NCI-H1436 treated with DMSO at 0.1 percent for 48 hours (cell line): ENCODE measurements at places on chromosomes 7 and 10.

- DNase-seq, result no peak
Observed at GRCh38 chr7:30329716-30330115, 45.3 kb downstream of the ZNRF2 start.

DNA sequence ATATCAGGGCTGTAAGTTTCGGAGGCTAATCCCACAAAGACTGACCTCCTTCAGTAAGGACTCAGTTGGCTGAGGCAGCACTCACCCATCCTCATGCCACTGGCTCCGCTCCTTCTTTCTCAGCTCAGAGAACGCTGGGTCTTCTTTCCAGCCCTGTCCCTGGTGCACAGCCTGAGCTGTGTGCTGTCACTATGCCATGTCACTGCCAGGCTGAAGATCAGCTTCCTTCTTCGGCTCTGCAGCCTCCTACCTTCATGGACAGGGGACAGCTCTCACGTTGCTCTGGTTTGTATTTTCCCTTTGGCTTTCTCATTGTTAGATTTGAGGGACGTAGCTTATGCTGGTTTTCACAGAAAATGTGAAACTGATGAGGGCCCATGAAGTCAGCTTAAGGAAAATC is 437.3 kb downstream of the GLRX3 start:
- no peak for DNase-seq

GRCh38 chr7:17055596-17055995 is 173.8 kb upstream of the AGR3 start:
- DNase-seq, result no peak

DNA sequence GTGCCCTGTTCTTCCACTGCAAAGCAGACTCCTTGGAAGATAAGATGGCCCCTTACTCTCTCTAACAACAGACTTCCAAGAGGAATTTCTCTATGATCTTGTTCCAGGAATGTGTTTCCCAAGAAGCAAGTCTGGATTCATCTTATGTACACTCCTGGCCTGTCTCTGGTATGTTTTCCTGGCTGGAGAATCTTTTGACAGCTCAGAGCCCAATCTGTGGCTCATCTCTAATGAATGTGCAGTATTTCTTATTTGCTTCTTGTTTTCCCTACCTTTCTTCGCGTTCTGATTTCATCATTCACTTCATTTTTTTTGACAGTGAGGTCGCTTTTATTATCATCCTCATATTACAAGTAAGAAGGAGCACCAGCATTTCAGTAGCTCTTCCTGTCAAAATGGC is 53.0 kb upstream of the PITRM1 start:
- DNase-seq, result no peak

GRCh38 chr7:158828133-158829020 is 932 bp downstream of the ESYT2 start:
- no peak for DNase-seq

GRCh38 chr7:19101472-19101871 is 16.0 kb downstream of the TWIST1 start:
- no peak for DNase-seq

- DNase-seq, result no peak
Observed at GRCh38 chr10:80041162-80041561, 37.3 kb upstream of the TMEM254 start.

GRCh38 chr10:99435986-99436638 is 5.7 kb upstream of the GOT1 start:
- no peak for DNase-seq

DNA sequence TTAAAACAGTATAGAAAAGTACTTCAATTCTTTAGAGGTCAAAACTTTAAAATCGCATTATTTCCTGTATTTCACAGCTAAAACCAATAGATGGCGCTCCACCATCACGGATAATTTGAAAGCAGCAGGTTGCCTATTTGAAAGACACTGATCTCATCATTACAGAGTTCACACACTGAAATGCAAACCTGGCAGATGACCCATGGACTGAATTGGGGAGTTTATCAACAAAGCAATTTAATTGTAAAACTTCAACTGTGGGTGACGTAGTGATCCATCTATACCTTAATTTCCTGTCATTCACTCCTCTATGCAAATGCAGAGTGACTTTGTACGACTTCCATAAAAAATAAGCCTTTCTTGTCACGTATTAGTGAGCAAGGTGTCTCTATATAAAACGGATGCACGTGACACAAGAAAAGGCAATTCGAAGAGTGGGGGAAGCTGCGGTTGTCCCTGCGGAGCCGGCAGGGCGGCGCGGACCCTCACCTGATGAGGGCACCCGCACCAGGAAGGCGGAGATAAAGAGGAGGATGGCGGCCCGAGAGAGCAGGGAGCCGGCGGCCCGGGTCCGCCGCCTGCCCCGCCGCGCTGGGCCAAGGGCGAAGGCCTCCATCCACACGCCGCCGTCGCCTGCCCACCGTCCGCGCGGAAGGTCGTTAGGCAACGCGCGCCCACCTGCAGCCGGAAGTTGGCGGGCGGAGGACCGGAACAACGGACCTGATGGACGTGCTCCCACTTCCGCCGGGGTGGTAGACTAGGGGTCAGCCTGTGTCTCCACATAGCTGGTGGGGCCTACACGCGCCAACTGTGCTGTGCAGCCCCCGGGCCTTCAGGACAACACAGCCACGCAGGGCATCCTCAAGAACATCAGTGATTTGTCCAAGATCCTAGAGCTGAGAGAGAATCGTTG is at the start of gene ZPBP:
Gene ZPBP, minus strand, starts transcription at position 668 of the 913 bp plus-strand sequence. Its CDS starts 52 bp downstream, at position 616.
- DNase-seq, result peak; percentile 4

DNA sequence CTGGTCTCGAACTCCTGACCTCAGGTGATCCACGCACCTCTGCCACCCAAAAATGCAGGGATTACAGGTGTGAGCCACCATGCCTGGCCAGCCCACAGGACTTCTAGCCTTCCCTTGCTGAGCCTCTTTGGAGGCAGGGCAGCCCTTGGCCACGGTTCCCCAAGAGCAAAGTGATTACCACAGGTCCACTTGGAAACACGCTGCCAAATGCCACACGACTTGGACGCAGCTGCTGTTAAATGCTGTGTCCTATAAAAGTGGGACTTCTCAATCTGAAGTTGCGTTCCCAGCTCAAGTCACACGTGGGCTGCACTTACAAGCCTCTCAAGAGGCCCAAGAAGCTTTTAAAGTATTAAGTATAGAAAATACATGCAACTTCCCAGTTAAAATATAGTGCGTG is 30.1 kb downstream of the CTBP2 start:
- no peak for DNase-seq

DNA sequence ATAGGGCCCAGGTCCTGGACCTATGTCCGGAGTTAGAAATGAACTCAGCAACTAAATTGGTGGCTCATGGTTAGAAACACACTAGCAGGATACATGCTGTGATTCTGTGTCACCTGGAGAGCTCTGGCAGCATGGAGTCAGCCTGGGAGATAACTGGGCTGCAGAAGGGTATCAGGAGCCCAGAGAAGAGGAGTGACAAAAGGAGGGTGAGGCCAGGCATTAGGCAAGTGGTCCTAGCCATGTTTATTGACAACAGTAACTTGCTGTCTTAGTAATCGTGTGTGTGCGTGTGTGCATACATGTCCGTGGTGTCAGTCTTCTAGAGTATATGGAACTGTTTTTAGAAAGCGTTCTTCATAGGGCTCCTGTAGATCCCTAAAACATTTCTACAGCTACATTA is 157.5 kb upstream of the PHYHIPL start:
- DNase-seq, result no peak

- no peak for DNase-seq
Observed at GRCh38 chr7:105743351-105744090, 132.9 kb downstream of the ATXN7L1 start.

GRCh38 chr7:70805360-70805759 is 326.6 kb upstream of the GALNT17 start:
- DNase-seq, result no peak

DNA sequence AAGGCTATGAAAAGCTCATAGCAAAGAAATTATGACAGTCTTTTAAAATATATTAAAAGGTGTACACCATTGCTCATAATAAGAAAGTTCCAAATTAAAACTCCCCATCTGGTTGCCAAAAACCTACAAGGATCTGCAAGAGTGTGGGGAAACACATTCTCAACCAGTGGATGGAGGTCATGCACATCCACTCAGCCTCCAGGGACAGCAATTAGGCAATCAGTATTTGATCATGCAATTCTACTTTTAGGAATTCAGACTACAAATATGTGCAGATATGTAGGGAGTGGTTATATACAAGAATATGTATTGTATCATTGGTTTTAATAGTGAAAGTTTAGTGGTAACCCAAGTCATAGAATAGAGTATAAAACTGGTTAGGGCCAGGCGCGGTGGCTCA is 157.8 kb downstream of the FGFR2 start:
- no peak for DNase-seq

DNA sequence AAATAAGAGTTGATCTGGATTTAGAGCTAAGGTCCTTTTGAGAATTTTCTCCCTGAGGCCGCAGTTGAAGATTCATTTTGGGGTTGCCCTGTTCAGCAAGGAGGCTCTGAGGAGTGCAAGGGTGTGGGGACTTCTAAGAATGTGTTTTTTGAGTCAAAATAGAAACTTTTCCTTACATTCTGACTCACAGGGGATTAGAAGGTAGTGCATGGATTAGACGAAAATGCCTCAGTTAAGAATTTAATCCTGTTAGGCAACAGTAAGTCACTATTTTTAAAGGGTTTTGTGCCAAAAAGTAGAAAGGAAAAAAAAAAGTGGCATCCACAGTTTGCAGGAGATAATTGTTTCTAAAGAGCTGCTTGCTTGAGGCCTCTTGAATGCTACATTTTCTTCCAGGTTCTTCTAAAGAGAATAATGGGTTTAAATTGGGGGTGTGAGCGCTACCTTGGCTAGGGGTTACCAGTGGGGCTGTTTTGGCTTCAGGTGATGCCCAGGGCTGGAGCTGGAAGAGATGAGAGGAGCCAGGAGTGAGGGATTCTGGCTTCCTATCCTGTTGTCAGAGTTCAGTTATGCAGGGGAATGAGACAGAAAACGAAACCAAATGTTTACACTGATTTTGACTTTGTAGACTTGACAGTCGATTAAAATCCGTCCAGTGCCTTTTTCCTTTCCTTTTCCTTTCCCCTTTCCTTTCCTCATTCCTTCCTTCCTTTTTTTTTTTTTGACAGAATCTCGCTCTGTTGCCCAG is 52.9 kb downstream of the BAMBI start:
- no peak for DNase-seq
